CD4-positive, alpha-beta memory T cell (primary cell): ENCODE measurements at places on chromosomes 2 and 18. TPM values are rescaled to one million over a fixed set of nuclear protein-coding genes. Genes with fewer than 3 reads are reported as not detected.

- no peaks in the 10 kb centered on the region for H3K4me1 ChIP-seq
- no peaks in the 10 kb centered on the region for H3K36me3 ChIP-seq
- no peak overlapping the region for H3K27ac ChIP-seq
- H3K4me3 ChIP-seq, result no peak overlapping the region
- H3K27me3 ChIP-seq, result no peaks in the 10 kb centered on the region
- DNase-seq, result no peak
These were observed 145.9 kb downstream of the GFPT1 start for GRCh38 chr2:69241093-69241492.

GRCh38 chr2:2007551-2008501, 263.5 kb upstream of the PXDN start:
- H3K4me3 ChIP-seq, result no peak overlapping the region
- H3K4me1 ChIP-seq, result no peaks in the 10 kb centered on the region
- no peak for DNase-seq

DNA sequence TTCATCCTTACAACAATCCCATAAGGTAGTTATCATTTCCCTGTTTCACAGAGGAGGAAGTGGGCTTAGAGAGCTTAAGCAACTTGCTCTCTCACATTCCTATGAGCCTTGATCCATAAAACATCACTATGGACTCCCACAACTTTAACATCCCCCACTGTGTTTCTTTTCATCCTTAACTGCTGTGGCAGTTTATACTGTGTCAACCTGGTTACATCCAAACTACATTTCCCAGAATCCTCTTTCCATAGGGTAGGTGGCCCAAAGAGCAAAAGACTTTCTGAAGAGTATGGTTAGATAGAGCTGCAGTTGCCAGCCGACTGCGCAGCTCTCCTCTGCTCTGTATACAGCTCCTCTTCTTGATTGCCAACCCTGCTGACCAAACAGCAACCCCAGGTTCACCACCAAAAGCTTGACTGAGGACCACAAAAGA, 22.5 kb downstream of the MAP3K2 start:
- no peak overlapping the region for H3K4me3 ChIP-seq
- H3K36me3 ChIP-seq, result no peaks in the 10 kb centered on the region
- no peak overlapping the region for H3K27ac ChIP-seq

DNA sequence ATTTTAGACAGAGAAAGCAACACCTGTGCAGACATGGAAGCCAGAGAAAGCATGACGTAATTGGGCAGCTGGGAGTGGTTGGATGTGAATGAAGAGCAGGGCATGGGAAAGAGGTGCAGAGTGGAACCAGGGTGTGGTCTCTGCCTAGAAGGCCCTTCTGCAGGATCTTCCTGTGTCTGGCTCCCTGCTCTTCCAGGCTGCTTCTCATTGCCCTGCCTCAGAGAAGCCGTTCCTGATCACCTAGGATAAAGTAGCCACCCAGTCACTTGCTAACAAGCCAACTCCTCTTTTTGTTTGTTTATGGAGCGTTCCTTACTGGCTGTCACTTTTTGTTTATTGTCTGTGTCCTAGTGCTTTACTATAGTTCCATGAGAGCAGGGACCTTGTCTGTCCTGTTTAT, 28.5 kb downstream of the GALNT1 start:
- no peaks in the 10 kb centered on the region for H3K36me3 ChIP-seq
- H3K27ac ChIP-seq, result no peak overlapping the region
- no peaks in the 10 kb centered on the region for H3K4me1 ChIP-seq
- DNase-seq, result no peak
- no peak overlapping the region for H3K4me3 ChIP-seq

GRCh38 chr2:216210701-216211540, 101.8 kb downstream of the XRCC5 start:
- no peak for DNase-seq
- no peaks in the 10 kb centered on the region for H3K27me3 ChIP-seq
- peaks cover 13% of the 10 kb centered on the region for H3K36me3 ChIP-seq
- H3K4me3 ChIP-seq, result no peak overlapping the region
- H3K27ac ChIP-seq, result no peak overlapping the region
- H3K4me1 ChIP-seq, result no peaks in the 10 kb centered on the region

DNA sequence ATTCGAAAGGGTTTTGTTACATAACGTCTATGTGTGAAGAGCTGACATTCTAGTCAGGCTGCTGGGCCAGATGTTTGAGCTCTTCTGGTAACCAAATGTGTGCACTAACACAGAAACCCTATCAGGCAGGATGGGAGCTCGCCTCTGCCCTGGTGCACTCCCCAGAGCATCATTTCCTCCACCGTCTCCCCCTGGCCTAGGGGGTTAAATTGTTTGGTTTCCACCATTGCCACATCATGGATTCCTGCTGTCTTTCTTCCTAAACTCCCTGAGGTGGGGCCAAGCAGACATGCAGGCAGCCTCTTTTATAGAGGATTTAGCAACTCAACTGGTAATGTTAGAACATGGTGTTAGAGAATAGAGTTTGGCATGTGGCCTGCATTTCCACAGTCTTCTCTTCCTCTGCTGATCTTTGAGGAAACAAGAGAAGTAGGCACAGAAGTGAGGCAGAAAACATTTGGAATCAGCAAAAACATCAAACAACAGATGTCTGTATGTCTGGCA, 87.3 kb downstream of the ANTXR1 start:
- no peaks in the 10 kb centered on the region for H3K27me3 ChIP-seq
- no peak overlapping the region for H3K4me3 ChIP-seq
- no peak overlapping the region for H3K27ac ChIP-seq
- no peak for DNase-seq
- H3K36me3 ChIP-seq, result no peaks in the 10 kb centered on the region

- H3K27me3 ChIP-seq, result no peaks in the 10 kb centered on the region
- H3K4me1 ChIP-seq, result no peaks in the 10 kb centered on the region
- no peaks in the 10 kb centered on the region for H3K36me3 ChIP-seq
These were observed 319.9 kb upstream of the HS6ST1 start for GRCh38 chr2:128638341-128639119.

DNA sequence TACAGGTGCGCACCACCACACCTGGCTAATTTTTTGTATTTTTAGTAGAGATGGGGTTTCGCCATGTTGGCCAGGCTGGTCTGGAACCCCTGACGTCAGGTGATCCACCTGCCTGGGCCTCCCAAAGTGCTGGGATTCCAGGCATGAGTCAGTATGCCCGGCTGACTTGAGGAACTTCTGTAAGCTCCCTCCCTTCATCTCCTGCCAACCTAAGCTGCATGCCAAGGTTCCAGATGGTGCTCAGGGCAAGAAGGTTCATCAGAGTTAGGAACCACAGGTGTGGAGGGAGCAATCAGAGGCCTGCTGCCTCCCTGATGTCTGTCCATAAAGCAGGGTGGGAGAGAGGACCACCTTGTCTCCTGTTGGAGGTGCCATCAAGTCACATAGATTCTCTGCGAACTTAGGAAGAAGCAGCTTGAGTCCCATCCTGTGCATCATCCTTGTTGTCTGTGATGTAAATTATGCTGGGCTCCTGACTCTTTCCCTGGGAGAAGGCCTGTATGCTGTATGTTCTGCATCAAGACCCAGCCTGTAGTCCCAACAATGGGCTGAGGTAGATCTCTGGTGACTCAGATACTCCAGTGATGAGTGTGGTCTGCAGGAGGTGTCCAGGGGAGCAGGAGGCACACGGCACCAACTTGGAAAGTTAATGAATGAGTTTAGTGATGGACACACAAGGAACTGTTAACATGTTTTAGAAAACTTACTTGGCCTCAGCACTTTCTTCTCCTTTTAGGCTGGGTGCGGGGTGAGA, 53.1 kb downstream of the TMEM17 start:
- H3K4me1 ChIP-seq, result peaks cover 4% of the 10 kb centered on the region
- no peak overlapping the region for H3K4me3 ChIP-seq
- DNase-seq, result no peak
- no peaks in the 10 kb centered on the region for H3K27me3 ChIP-seq

GRCh38 chr2:174383796-174384195, 11.7 kb upstream of the SCRN3 start:
- H3K27ac ChIP-seq, result no peak overlapping the region
- H3K36me3 ChIP-seq, result peaks cover 31% of the 10 kb centered on the region
- H3K4me1 ChIP-seq, result peaks cover 3% of the 10 kb centered on the region
- no peak overlapping the region for H3K4me3 ChIP-seq
- no peak for DNase-seq
- H3K27me3 ChIP-seq, result no peaks in the 10 kb centered on the region

GRCh38 chr18:21868770-21869169, 128.2 kb downstream of the MIB1 start:
- H3K4me3 ChIP-seq, result no peak overlapping the region
- H3K27me3 ChIP-seq, result no peaks in the 10 kb centered on the region
- H3K27ac ChIP-seq, result no peak overlapping the region
- no peaks in the 10 kb centered on the region for H3K4me1 ChIP-seq

- H3K27me3 ChIP-seq, result no peaks in the 10 kb centered on the region
- no peak overlapping the region for H3K27ac ChIP-seq
- H3K36me3 ChIP-seq, result no peaks in the 10 kb centered on the region
- no peak for DNase-seq
- H3K4me1 ChIP-seq, result no peaks in the 10 kb centered on the region
These were observed 86.3 kb downstream of the SEMA4F start for GRCh38 chr2:74740395-74740740.

GRCh38 chr2:1694371-1695271, 49.7 kb downstream of the PXDN start:
- no peak for DNase-seq
- H3K27me3 ChIP-seq, result no peaks in the 10 kb centered on the region
- no peak overlapping the region for H3K27ac ChIP-seq
- no peak overlapping the region for H3K4me3 ChIP-seq
- H3K4me1 ChIP-seq, result no peaks in the 10 kb centered on the region

DNA sequence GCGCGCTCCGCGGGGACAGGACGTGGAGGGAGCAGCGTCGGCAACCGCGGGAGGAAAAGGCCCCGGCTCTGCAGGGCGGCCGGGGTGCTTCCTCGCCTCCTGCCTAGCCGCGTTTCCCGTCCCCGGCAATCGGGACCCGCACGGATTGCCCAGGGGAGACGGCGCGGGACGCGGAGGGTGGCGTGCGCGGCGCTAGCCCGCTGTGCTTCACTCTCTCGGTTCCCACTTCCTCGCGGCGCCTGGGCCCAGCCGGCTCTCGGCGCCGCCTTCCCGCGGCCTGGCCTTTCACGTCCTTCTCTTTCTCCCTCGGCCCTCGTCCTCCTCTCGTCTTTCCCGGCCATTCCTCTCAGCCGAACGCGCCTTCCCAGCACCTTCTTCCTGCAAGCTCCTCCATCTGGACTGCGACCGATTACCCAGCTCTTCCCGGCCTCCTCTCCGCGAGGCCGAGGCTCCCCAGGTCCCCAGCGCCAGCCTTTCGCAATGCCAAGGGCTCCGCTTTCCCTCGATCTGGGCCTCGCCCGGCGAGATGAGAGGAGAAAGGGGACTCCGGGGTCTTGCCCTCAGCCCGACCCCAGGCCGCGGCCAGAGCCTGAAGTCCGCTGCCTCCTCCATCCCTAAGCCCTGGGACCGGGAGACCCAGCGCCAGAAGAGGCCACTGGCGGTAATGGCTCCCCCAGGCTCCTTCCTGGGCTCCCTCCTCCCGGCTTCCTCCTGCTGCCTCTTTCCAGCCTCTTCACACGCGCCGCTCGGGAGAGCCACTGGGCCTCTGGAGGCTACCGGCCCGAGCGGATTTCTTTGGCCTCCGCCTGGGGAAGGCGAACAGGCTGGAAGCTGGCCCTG, 34.3 kb upstream of the ATP6V1B1 start:
- H3K4me1 ChIP-seq, result peaks cover 15% of the 10 kb centered on the region
- H3K27ac ChIP-seq, result no peak overlapping the region
- H3K4me3 ChIP-seq, result no peak overlapping the region
- no peak for DNase-seq

DNA sequence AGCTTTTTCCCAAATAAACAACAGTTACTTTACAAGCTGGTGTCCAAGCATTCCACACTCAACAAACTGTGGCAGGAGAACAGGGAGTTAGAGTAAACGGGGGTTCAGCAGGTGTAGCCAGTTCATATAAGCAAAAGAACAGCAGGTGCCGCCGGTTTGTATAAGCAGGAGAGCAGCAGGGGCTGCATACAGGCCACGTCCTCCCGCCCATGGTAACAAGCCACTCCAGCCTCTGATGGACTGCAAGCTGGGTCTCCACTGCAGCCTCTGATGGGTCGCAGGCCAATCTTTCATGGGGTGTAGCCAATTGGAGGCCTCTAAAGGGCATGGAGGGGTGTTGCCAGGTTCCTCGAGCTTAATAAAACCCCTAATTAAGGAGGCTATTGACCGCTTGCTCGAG, 189.3 kb downstream of the ANKRD30B start:
- DNase-seq, result no peak
- no peak overlapping the region for H3K27ac ChIP-seq
- H3K27me3 ChIP-seq, result no peaks in the 10 kb centered on the region
- H3K4me1 ChIP-seq, result no peaks in the 10 kb centered on the region

- H3K4me1 ChIP-seq, result no peaks in the 10 kb centered on the region
- no peak overlapping the region for H3K27ac ChIP-seq
- H3K36me3 ChIP-seq, result no peaks in the 10 kb centered on the region
- H3K4me3 ChIP-seq, result no peak overlapping the region
- no peaks in the 10 kb centered on the region for H3K27me3 ChIP-seq
These were observed 4.0 kb downstream of the CAPN13 start for GRCh38 chr2:30803281-30803680.

DNA sequence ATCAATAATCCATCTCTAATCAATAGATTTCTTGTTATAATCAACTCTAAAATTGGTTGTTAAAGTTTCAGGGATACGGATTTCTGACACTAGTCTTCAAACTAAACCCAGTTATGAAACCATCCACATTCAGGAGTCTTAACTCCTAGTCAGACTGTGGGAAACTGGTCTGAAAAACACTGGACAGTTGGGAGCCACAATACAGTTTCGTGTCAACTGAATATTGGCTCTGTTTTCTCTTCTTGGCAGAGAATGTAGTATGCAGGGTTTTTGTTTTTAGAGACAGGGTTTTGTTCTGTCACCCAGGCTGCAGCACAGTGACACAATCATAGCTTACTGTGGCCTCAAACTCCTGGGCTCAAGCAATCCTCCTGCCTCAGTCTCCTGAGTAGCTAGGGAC, 123.1 kb downstream of the RTTN start:
- no peak overlapping the region for H3K27ac ChIP-seq
- H3K36me3 ChIP-seq, result no peaks in the 10 kb centered on the region
- DNase-seq, result no peak
- H3K27me3 ChIP-seq, result no peaks in the 10 kb centered on the region

DNA sequence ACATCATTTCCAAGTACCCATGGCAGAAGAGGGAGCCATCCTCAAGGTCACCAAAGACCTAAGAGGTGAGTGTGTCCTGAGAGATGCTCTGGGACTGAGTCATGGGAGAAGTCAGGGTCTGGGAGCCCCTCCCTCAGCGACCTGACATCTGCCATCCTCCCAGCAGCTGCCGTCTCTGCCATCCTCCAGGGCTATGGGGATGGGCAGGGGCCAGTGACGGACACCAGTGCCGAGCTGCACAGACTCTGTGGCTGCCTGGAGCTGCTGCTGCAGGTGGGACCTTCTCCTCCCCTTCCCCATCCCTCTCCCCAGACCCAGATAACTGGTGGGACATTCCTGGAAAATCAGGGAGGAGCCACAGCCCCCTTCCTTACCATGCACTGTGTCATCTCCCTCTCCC, 1.5 kb downstream of the RUFY4 start:
- no peak overlapping the region for H3K4me3 ChIP-seq
- H3K27me3 ChIP-seq, result no peaks in the 10 kb centered on the region
- H3K27ac ChIP-seq, result no peak overlapping the region
- H3K4me1 ChIP-seq, result peaks cover 9% of the 10 kb centered on the region
- DNase-seq, result no peak
- no peaks in the 10 kb centered on the region for H3K36me3 ChIP-seq

Gene TMEM178A
- not detected for total RNA-seq

Gene TUBA4B
- not detected for total RNA-seq

Gene LYPD6B
- total RNA-seq, result not detected

Gene IL1R2
- total RNA-seq, result not detected

Gene KCNJ13
- not detected for total RNA-seq

Gene MGAT4A
- total RNA-seq, result 270 TPM

Gene COL4A4
- not detected for total RNA-seq

Gene PKDCC
- not detected for total RNA-seq
